RPMI8226 (cell line): ENCODE measurements at places on chromosomes 1 and 21.

DNA sequence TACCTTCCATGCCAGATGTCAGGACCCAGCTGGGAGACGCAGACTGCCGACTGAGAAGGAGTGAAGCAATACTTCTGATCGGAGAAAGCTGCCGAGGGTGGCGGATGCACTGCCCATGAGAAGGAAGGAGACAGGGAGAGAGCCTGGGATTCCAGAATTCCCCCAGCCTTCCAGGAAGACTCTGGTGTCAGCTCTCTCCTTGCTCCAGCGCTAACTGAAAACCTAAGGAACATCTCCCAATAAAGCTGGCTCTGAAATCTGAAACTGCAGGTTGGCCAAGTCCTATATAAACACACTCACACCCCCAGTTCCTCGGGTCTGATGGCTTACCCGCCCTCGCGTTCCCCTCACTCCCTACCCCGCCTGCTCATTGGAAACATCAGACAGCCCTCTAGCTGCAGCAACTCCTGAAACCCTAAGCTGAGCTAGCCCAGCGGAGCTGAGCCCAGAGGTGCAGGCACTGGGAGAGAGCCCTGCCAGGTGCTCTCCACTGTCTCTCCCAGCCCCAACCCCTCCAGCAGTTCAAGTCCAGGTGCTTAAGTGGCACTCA lies 52.3 kb downstream of the PLEKHA6 start:
- peak; percentile 20 for DNase-seq

DNA sequence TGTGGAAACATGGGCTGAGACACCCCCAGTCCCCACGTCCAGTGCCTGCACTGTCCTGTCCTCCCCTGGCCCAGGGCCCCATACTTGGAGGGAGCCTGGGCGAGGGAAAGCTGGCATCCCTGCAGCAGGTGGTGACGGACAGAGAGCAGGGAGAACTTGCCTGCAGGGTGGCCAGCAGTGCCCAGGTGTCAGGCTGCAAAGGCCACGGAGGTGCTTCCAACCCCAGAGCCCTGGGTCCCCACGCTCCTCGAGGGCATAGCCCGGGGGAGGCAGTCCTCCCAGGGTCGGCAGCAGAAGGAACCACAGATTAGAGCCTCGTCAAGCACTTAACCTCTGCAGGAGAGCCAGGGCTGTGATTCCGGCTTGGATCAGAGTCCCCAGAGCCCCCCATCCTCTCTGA lies 77.5 kb downstream of the ARHGEF16 start:
- DNase-seq: no peak

DNA sequence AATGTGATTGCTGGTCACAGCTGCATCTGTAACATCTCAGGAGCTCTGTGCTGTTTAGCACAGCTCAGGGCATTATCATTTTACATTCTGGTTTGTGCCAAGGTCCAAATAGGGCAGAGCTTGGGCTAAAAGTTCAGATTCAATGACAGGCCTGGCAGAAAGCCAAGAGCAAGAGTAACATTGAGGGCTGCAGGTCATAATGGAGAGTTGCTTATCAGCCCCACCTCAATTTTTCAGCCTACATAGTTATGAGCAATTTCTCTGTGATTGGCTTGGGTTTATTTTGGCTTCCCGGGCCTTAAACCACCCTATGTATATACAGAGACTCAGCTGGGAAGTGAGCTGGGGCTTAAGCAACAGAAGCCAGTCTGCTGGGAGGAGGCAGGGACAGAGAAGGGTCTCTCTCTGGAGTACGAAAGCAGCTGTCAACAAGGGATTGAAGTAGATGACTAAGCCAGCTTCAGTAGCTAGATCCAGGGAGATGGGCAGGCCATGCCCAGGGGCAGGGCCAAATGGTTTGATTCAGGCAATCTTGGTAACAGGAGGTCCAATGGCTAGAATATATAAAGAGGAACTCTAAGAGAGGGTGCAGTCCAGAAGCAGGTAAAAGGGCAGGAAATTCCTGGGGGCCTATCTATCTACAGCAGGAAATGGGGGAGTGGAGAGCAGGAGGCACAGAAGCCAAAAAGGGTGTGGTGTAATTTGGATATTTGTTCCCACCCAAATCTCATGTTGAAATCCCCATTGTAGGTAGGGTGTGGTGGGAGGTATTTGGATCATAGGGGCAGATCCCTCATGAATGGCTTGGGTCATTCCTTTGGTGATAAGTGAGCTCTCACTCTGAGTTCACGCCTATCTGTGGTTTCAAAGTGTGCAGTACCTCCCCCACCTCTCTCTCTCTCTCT lies 49.0 kb downstream of the BRINP2 start:
- DNase-seq: no peak

DNA sequence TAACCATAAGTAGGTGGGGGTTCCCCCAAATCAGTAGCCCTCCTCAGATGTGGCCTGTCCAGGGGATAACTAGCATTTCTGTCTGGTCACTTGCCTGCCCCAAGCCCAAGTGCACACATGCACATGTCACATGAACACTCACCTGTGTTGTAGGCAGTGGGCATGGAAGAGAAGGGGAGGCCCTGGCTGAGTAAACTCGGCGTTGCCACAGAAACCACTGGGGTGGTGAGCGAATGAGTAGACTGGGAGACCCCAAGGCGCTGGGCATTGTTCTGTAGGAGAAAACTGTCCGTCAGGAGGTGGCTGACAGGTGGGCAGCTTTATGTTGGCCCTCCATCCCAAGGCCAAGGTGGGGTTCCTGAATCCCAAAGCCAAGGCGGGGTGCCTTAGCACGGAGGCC lies 25.6 kb downstream of the MEF2D start:
- DNase-seq: no peak

DNA sequence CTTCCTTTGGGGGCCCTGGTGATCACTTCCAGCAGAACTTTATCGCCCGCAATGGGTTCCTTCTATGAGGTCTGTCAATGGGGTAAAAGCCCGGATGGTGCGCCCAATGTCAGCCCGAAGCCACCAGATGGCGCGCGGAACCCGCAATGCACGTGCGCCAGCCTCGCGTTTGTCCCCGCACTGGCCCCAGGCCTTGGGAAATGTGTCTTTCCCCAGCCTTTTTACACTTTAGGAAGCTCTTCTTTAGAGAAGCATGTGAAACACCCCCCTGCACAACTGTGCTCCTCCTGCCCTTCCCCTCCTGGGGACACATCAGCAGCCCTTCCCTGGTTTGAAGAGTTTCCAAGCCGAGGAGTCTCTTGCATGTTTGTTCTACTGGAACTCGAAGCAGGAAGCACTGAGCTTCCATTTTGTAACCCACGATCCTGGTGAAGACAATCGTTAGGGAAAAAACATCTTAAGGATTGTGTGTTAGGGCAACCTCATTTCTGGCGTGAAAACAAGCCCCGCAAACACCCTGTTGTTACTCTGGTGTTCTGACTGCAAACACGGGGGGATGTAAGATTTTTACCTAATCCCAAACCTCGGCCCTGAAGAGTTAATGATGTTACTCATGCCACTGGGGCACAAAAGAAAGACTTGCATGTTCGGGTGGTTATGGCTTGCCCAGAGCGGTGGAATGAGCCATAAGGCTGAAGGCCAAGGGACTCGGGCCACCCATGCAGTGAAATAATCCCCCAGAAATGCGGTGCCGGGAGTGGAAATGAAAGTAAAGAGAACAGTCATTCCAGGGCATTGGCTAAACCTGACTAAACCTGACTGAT lies 20.4 kb upstream of the TARBP1 start:
- DNase-seq: peak; percentile 86

DNA sequence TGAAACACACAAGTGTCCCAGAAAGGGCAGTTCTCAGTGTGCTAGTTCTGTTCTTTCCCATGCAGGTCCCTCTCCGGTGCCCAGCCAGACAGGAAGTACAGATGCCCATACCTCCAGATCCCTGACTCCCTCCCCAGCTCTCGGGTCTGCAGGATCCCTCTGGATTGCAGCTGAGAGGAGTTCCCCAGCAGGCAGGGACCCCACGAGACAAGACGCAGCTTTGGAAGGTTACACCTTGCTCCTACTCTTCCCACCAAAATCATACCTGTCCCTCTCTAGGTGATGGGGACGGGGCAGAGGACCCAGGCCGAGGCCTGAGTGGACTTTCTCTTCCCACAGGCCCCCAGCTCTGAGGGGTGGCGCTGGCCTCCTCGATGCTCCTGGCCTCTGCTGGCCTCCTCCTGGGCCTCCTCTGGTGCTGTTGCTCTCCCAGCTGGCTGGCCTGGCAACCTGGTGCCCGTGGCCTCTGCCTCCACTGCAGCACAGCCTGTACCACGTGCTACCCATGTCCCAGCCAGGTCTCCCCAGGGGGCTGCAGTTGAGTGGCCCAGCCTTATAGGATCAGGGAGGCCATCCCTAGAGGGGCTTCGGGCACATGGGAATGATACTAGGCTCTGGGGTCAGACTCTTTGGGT lies 9.4 kb downstream of the LDLRAD2 start:
- DNase-seq: no peak

- no peak for DNase-seq
Measured at GRCh38 chr1:63269571-63269970, 52.8 kb upstream of the FOXD3 start.

- no peak for DNase-seq
Measured at GRCh38 chr1:12450756-12451559, 167.1 kb downstream of the DHRS3 start.

- DNase-seq: peak; percentile 100
Measured at GRCh38 chr1:212035123-212035834, at the start of the genes DTL and INTS7. Gene DTL, plus strand, starts transcription at chr1:212035748. Its CDS starts 143 bp downstream, at chr1:212035891. Gene INTS7, minus strand, starts transcription at chr1:212035557. Its CDS starts 120 bp downstream, at chr1:212035437.

GRCh38 chr1:150525348-150525747 lies 9.8 kb downstream of the FALEC start:
- DNase-seq: no peak

DNA sequence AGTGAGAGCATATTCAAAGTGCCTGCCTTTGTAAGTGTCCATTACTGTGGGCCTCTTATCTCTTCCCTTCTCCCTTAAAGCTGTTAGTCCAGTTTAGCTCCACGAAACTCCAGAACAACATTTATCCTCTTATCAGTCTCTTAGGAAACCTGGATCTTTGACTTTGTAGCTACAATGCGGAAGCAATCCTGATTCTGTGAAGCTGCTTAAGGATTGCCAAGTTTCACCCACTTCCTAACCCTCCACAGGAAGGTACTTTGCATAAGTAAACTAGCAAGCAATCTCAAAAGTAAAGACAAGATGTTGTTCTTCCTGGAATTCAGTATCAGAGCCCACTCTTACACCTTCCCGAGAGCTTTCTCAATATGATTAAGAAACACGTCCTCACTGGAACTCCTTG lies 164.9 kb upstream of the USP25 start:
- DNase-seq: no peak

DNA sequence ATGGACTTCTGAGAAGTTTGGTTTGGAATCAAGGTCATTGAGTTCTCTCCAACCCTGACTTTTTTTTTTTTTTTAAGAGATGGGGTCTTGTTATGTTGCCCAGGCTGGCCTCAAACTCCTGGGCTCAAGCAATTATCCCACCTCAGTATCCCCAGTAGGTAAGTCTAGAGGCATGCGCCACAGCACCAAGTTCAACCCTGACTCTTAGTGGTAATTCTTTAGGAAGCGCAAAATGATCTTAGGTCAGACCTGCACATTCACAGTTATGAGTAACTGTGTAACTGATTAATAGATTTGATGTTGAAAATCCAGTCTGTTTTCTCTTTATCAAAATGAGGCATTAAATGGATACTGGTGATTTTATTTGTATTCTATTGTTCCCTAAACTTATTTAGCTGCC lies 95.9 kb downstream of the GREM2 start:
- DNase-seq: no peak

DNA sequence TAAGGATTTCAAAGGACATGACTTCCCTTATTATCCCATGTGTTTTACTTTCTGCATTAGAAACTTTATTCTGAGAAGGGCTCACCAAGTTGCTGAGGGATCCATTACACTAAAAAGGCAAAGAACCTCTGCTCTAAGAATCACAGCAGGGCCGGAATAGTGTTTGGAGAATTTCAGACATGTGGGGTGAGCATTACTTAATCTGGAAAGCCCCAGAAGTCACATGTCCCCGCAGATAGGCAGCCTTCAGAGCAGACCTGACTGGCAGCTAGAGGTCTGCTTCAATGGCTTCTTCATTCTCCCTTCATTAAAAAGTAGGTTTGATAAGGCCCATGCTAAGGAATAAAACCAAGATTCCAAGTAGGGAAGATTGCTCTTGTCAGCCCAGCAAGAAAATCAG lies 52.6 kb upstream of the RBM15 start:
- no peak for DNase-seq

- DNase-seq: peak; percentile 93
Measured at GRCh38 chr21:39863111-39863510, 4.1 kb upstream of the PCP4 start.

DNA sequence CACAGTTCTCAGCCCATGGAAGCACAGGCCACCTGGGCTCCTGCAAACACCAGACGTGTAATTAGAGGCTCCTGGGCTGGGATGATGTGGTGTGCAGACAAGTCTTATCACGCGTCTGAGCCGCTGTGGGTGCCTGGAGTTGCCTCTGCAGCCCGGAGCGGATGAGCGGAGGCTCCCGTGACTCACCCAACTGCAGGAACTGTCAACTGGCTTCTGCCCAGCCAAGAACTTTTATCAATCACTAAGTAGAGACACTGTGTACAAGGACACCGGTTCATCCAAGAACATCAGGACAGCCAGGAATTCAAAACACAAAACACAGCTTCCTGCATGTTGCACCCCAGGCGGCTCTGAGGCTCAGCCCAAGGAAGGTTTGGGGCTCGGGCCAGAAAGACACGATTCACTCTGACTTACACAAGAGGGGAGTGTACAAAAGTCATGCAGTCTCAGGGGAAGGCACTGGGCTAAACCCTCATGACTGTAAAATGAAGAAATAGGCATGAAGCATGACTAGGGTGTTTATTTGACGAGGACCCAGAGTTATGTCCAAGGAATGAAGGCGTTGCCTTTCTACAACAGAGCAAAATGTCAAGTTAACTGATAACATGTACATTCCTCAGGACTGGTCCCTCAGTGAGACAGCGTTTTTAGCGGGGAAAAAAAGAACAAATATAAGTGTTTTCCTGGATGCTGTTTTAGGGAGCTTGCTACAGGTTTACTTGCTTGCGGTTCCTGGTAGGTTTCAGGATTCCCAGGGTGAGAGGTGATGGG lies 21.1 kb downstream of the ERRFI1 start:
- no peak for DNase-seq

DNA sequence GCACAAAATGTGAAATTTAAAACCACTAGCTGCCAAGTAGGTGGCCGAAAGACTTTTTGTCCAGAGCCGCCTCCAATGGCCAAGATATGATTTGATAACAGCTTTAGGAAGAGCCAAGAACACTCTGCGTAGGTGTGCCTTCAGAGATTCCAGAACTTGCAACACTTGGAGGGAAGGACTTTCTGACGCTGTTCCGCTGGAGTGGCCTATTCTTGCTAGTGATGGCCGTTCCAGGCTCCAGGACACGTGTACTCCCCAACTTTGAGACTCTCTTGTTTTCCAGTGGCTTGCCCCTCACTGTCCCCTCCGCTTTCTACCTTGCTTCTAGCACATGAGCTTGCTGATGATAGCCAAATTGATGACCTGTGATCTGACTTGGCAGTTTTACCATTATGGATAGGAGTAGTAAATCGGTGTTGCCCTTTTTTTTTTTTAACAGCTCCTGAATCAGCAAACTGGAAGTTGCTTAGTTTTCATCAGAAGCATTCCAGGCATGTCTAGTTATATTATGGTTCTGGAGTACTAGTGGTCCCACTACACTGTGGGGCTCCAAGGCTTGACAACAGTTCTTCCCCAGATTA lies 1.0 kb downstream of the PRDX6 start:
- DNase-seq: peak; percentile 37
